NCI-H774 (cell line): ENCODE measurements at places on chromosomes 5 and 9.

DNA sequence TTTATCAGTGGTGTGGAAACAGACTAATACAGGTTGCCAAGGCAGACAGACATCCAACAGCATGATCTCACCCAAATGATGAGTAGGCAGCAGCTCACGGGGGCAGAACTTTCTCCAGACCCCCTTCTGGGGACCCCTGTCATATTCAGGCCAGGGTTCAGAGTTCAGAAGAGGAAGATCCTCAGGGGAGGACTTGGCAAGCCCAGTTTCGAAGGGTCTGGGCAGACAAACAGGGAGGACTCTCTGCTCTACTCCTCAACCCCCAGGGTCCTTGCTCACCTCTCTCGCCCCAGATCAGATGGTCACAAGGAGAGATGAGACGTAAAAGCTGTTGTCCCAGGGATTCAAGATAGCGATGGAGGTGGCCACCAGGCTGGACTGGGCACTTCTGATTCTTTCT lies 215.1 kb upstream of the MVB12B start:
- no peak for DNase-seq

DNA sequence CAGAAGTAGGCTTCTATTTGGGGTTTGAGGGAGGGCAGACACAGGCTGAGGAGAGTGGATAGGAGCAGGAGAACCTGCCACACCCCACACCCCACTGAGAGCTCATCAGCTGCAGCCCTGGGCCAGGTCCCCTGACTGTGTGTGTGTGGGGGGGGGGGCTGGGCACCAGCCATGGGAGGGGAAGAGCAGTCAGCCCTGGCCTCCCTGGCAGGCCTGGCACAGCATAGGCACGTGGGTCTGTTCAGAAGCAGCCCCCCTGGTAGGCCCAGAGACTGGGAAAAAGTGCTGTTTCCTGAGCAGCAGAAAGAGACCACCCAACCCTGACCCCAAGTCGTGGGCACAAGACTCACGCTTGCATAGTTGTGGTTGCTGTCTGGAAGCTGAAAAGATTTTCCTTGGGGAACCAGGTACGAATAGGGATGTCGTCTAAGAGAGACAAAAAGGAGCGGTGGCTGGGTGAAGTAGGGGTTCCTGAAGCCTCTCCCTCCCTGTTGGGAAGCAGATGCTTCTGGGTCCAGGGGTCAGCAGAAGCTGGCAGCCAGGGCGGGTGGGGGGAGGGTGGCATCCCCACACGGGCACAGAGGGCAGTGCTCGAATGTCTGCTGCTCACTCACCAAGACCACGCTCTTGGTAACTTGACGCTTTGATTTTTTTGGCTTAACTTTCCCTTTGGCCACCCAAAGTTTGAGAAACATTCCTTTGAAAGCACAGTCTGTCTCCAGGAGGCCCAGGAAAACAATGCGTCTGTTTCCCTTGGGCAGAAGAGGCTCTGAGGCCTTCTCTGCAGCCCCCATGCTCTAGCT lies 2.9 kb downstream of the NSMF start:
- DNase-seq, result no peak

DNA sequence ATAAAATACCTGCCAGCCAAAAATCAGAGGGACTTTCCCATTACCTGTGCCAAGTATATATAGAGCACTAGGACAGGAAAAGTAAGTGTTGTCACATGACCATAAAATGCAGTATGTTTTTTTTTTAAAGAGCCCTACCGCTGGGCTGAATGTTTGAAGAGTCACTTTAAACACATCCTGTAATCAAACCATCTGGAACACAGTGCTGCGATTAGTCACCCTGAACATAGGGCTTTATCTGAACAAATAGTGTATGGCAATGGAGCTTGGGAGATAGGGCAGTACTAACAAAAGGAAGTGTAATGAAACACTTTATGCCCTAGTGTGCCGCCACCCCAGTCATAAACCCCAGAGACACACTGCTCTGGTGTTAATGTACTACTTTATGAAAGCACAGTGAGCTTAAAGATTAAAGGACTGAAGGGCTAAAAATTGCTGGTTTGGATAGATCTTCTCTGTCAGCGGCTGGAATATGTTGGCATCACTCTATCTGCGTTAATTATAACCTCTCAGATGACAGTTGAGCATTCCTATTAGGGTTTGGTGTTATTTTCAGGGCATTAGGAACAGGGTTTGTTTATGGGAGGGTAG lies 90.4 kb downstream of the ZNF608 start:
- DNase-seq, result peak; percentile 86

GRCh38 chr5:172771439-172772111 lies 580 bp upstream of the DUSP1 start:
- DNase-seq, result no peak

GRCh38 chr9:127177665-127178265 lies 55.3 kb upstream of the ANGPTL2 start:
- DNase-seq, result no peak

DNA sequence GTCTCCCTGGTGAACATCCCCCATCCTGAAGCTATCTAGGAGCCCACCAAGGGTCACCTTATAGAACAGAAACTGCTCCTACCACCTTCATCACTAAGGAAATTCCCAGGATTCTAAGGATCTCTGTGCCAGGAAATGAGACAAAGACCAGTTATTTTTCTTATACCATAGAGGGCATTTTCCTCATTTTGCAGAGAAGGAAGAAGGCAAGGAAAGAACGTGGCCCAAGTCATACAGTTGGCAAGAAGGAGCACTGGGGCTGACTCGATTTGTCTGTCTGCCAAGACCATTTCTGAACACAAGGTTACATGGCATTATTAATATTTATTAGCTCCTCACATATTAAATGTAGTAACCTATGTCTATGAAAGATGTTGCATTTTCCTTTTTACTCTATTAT lies 49.6 kb upstream of the TNFSF15 start:
- DNase-seq, result no peak

DNA sequence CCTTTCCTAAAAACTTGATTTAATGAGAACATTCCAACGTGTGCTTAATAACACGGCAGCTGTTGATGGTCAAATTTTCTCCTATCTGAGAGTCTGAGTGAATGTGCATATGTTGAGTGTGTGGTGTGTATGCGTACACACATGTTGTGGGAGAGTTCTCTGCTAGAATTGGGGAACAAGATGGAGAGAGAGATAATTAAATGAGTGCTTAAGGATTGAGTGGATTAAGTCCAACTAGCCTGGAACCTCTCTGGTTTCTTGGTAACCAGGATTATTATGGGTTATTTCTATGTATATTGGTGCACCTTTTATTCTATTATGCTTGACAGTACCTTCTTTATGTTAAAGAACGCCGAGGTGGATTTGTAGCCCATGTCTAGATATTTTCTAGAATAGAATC lies 36.4 kb upstream of the TNFAIP8 start:
- no peak for DNase-seq

DNA sequence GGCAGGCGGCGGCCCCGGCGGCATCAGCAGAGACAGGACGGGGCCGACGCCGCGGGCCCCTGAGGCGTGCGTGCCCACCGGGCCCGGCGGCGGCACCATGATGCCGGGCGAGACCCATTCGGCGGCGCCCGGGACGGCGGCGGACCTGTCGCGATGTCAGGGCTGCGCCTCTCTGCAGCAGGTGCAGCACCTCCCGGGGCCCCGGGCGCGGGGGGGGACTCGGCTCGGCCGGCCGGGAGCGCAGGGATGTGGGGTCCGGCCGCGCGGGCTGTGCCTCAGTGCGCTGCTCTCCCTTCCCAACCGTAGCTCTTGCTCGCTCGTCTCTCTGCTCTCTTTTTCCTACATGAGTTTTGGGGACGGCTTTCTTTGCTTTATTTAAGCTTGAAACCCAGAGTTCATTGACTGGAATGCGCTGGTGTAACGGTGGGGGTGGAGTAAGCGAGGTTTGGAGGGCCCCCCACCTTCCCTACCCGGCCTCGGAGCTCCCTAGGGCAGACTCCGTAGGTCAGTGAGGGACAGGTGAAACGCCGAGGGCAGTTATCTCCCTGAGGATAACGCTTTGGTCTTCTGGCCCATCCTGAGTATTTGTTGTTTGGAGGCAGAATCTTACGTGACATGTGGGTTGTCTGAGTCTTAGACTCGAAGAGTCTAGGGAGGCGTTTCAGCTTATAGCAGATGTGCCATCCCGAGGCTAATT lies 490 bp downstream of the ICE1 start:
- DNase-seq, result peak; percentile 50

DNA sequence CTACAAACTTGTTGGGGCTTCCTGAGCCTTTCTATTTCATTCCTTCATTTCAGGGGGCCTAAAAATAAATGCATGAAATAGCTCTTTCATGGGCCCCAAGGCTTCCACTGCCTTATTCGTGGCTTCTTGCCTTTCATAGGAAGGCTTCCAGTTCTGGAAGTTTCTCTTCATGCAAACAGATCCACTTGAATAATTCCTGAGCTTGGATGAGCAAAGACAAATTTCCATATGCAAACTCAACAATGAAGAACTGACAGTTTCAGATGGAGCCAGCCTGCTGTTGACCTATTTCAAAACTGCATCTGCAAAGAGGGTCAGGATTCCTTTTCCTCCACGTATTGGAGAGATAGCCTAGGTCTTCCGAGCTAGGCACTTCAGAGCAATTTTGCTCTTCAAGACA lies 142.1 kb downstream of the MLLT3 start:
- DNase-seq, result no peak

DNA sequence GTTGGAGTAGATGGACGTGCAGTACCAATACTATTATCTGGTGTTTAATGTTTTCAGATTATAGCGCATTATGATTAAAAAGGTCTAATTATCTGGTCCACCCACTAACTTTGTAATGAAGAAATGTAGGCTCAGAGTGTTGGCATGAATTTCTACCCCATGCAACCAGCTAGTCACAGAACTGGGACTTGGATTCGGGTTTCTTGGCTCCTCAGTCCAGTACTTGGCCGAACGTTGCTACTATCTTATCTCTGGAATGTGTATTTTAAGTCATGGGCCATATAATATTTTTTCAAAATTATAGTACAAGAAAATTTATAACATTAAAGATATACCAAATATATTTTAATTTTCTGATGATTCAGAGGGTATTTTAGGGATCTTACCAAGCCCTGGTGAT lies 657.5 kb upstream of the DMAC1 start:
- DNase-seq, result no peak

DNA sequence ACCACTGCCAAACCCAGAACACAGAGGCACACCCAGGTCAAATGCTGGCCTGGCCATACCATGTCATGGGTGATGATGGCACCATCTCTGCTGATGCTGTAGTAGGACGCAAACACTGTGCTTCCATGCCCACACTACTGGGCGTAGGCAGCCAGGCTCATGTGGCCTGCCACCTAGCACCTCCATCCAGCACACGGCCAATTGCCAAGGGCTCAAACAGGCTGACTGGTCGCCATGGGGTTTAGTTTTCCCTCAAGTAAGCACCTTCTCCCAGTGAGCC lies 39.4 kb downstream of the BICD2 start:
- no peak for DNase-seq

- no peak for DNase-seq
Observed at GRCh38 chr9:79572608-79573411, 1.0 kb downstream of the TLE4 start.

DNA sequence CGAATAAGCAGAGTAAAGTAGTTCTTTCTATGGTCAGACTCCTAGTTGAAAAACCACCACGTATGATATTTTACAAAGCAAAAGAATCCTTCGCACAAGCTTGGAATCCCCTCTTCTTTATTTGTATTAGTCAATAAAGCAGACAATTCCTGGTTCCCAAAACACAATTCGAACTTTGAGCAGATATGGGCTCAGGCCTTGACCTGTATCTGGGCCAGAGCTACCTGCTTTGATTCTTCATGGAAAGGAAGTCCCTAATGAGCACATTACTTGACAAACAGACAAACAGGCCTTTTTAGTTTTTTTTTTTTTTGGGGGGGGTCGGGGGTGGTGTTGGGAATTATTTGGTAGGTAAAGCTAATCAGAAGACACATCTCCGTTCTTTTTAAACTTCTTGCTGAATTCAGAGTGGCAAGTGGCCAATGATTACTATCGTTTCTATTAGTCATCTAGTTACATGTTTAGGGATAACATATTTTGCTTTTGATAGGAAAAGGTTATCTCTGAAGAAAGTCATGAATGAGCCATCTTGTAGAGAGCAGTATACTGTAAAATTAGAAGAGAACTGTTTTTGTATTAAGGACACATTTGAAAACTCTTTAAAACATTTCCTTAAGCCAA lies 116.6 kb upstream of the HMHB1 start:
- DNase-seq, result no peak

DNA sequence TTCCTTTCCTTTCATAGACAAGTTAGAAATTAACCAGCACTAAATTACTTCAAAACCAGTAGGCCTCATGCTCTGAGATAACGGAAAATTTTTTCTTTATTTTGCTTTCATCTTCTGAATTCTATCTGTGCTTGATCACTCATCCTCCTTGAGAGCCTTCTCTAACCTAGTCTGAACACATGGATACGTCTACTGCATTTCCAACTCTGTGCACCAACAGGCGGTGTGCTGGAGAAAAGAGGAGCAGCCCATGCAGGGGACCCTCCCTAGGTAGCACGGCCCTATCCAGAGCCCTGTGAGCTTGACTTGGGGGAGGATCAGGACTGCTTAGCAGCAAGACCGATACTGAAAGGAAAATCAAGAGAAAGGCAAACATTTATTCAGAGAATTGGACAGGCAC lies 149.8 kb downstream of the AUH start:
- no peak for DNase-seq

DNA sequence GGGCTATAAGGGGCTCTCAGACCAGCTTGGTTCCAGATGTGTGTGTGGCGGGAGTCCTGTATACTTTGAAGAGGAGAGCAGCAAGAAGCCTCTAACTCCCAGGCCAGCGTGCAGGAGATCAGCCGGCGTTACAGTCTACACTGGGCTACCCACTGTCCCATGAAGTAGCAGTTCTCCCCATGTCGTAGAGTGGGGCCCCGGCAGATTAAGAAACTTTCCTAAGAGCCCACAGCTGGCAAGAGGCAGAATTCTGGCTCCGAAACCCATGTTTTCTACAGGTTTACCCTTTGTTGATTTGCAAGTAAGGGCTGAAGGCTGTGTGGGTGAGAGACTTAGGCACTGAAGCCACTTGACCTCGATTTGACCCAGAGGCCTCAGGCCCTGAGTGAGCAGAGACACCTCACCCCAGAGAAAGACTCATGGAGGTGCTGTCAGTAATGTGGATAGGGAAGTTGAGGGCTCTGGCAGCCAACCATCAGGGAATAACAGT lies 881 bp upstream of the B4GALT1 start:
- DNase-seq, result no peak

DNA sequence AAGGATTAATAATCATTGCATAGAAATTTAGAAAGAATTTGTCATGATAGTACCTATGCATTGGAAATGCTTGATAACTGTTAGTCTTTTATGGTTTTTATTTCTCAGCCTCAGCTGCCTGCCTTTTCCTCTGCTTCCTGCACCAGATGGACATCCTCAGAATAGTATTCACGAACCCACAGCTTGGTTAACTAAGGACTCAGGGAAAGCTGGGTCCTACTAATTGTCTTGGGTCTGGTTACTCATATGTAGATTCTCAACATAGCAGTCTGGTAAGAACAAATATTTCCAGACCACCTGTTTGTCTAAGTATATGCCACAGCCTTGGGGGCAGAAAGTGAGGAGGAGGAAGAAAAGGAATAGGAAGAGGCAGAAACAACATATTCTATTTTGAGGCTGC lies 464.5 kb upstream of the SMARCA2 start:
- DNase-seq, result no peak

- no peak for DNase-seq
Observed at GRCh38 chr9:111052791-111053190, 14.5 kb upstream of the LPAR1 start.
